ENCODE measurements at places on chromosomes 12 and 14.

- DNase-seq, result no peak
Measured at GRCh38 chr14:52845081-52845480, 53.7 kb upstream of the GNPNAT1 start.

DNA sequence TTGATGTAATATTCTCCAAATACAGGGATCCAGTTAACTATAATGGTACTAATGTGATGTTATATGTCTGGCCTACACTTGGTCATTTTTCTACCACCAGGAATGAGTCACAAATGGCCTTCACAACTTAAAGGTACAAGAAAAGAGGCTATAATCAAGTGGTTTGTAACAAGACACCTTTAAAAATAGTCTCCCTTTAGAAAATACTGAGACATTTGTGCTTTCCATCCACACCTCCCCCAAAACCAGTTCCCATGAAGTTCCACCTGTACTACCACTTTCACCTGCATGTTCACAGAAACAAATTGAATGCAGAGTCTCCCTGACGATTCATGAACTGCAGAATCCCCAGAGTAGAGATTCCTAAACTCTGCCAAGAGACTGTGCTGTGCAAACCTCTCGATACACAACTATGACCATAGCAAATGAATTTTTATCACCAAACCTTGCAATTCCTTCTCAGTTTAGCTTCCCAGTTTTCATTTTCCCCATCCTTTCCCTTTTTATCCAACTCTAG is 6.0 kb downstream of the BTG1 start:
- no peak for DNase-seq

GRCh38 chr12:118356809-118357256 is 15.9 kb downstream of the TAOK3 start:
- DNase-seq, result no peak

DNA sequence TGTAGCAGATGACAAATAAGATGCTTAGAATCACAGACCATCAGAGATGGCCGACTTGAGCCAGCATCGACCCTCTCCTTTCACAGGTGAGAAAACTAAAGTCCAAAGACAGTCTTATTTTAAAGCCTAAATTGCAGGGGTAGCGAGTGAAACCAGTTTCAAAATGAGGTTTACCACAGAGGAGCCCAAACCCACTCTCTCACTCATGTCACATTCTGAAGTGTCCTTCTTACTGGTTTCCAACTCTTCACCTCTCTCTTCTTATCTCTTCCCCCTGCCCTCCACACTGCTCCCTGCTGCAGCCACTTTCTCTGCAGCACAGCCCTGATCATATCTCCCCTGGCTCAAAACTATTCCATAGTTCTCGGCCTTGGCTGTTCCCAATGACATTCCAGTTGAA is 57.0 kb upstream of the NID2 start:
- no peak for DNase-seq

DNA sequence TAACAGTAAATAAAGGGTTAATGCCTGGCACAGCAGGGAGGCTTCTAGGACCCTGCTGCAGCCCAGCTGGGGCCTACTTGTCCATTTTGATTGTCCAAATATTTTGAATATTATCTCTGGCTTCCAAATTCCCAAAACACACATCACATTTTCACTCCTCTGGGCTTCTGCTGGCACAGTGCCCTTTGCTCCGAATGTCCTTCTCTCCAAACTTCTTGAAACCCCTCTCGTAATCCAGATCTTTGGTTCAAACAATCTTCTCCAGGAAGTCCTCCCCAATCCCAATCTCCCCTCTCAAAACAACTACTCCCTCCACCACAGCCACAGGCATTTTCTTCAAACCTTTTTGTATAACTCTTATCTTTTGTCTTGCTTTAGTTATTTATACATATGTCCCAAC is 225.6 kb downstream of the PPM1H start:
- no peak for DNase-seq

GRCh38 chr12:131757111-131757510 is 46.2 kb downstream of the SFSWAP start:
- no peak for DNase-seq

DNA sequence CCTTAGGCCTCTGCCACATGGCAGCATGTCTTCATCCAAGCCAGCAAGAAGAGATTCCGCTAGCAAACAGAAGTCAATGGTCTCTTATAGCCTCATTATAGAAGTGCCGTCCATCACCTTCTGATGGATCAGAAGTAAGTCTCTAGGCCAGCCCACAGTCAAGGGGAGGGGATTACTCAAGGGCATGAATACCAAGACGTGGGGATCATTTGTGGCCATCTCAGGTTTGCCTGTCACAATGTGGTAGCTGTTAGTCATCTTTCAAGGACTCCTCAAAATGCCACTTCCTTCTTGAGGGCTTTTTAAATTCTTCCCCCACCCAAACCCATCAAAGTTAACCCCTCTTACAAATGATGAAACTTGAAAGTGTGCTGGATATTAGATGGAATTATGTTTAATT is 8.1 kb upstream of the ADCY6 start:
- DNase-seq, result no peak

- no peak for DNase-seq
Measured at GRCh38 chr14:105074601-105075053, 9.4 kb upstream of the GPR132 start.

DNA sequence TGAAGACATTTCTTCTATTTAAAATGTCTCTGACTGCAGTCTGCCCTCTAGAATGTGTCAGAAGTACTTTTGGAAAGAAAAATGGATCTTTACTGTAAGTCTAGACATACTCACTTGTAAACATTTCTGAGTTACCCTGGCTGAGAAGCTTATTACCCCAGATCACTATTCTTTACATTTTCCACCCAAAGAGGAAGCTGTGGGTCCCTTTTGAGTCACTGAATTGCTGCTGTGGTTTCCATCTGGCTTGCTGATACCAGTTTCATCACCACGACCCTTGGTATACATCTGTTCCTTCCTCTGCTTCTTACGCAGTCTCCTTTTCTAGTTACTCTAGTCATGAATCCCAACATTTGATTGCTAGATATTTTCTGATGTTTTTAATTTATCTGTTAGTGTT is 20.2 kb upstream of the CLEC4D start:
- DNase-seq, result no peak

- DNase-seq, result no peak
Measured at GRCh38 chr12:110776410-110776809, 33.7 kb upstream of the PPP1CC start.

- DNase-seq, result no peak
Measured at GRCh38 chr12:31835276-31835882, 106.6 kb upstream of the AMN1 start.

- no peak for DNase-seq
Measured at GRCh38 chr12:25434515-25434914, 118.6 kb downstream of the LMNTD1 start.

GRCh38 chr12:110079477-110080400 is 31.4 kb upstream of the C12orf76 start:
- DNase-seq, result peak; percentile 96
